AG04450 (cell line): ENCODE measurements at places on chromosomes 3 and 15.

DNA sequence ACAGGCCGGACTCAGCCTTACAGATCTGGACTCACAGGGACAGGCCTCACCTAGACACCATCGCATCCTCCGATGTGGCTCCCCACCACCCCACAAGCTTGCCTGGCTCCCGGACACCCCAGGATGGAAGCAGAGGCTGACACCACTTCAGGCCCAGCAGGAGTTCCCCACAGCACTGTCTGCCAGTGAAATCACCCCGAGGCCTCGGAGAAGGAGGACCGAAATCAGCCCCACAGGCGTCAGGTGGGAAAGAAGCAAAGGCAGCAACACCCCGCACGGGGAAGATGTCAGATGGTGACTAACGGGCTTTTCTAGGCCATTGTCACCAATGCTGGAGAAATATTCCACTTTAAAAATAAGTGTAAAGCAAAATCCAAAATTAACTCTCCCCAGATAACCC lies 18.6 kb downstream of the ADCY5 start:
- no peak for DNase-seq

DNA sequence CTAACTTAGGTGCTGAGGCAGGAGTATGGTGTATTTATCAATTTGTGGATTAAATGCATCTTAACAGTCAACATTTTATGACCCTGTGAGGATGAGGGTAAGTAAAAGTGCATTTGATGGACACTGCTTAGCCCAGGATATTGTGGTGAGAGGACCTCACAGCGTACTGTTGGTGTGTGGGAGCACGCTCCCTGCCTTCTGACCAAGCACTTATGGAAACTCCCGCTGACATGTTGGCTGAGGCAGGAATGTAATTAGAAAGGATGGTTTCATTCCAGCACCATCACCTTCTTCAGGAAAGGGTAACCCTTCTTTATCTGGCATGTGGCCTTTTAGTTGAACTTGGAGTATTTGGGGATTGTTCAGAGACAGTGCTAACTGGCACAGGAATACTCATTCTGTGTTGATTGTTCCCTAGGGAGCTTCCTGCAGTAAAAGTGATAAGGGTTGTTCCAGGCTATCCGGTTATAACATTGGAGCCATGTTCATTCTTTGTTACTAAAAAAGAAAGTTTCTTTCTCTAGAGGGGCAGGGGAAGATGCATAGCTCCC lies 11.7 kb upstream of the FSTL1 start:
- no peak for DNase-seq

DNA sequence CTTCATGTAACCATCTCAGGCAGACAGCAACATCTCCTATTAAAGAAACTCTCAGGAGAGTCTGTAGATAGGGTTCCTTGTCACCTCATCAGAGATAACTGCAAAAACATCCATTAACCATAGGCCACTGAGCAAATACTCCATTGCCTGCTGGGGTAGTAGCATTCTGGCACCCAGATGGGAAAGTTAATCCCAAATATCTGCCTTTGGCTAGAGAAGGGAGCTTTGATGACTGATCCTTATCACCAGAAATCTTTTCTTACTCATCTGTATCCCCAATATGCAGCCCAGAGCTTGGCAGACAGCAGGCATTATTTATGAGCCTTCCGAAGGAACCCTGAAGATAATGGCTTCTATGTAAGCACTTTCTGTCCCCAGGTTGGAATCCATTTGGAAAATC lies 173.1 kb downstream of the MFSD1 start:
- DNase-seq = no peak

- no peak for DNase-seq
Measured at GRCh38 chr3:2420919-2421318, 322.3 kb downstream of the CNTN4 start.

DNA sequence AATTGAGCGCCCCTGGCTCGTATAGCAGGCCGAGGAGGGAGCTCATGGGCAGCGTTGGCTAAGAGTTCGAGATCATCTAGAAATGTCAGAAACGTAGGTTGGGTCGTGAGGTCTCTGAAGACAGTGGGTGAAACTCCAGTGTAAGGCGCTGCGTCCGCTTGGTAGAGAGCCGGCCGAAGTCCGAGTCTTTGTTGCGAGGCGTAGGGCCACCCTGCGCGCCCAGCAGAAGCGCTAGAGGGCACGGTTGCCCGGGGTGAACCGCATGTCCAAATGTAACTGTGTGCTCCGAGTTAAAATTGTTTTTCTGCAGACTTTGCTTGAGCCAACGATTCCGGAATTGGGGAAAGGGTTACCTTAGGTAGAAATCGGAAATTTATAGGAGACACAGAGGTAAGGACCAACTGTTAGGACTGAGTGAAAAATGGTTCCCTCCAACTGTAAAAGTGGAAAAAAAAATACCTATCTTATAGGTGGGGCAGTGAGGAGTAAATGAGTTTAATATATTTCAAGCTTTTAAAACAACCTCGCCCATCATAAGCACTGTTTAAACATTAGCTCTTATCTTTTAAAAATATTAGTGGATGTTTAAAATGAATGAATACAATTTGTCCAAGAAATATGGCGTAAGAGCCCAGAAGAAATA lies 993 bp upstream of the SIAH2 start:
- DNase-seq = no peak

DNA sequence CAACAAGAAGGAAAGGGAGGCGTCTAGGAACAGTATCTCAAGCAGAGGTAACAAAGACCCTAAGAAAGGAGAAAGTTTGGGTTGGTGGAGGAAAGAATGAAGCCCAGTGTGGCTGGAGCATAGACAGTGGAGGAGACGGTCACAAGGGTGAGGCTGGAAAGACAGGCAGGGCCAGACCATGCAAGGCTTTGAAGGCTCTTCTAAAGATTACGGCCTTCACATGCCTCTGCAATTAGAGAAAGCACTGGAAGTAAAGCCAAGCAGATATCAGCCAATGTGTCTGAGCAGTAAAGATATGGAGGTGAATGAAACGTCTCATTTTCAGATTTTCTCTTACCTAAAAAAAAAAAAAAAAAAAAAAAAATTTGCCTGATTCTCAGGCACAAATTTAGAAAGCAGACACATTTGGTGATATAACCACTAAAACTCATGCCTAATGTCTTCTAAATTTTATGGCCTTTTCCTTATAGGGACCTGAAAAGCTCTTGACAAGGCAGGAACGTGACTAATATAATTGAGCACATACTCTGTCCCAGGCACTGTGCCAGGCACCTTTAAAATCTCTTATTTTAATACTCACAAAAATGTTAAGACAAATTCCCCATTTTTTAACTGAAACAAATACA lies 184.1 kb downstream of the MECOM start:
- no peak for DNase-seq

GRCh38 chr3:170528726-170529125 lies 57.1 kb downstream of the SLC7A14 start:
- DNase-seq = no peak

GRCh38 chr3:66949898-66950297 lies 48.2 kb upstream of the KBTBD8 start:
- no peak for DNase-seq

- no peak for DNase-seq
Measured at GRCh38 chr3:32325927-32326326, 65.7 kb upstream of the CMTM7 start.

DNA sequence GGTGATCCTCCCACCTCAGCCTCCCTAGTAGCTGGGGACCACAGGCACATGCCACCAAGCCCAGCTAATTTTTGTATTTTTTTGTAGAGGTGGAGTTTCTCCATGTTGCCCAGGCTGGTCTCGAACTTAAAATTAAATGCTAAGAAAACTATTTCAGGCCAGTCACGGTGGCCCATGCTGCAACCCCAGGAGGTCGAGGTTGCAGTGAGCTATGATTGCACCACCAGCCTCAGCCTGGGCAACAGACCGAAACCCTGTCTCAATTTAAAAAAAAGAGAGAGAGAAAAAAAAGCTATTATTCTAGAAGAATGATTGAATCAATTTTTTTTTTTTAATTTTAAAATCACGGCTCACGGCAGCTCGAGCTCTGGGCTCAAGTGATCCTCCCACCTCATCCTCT lies 4.7 kb downstream of the SLC51A start:
- no peak for DNase-seq

- DNase-seq = no peak
Measured at GRCh38 chr3:135917076-135917475, 48.5 kb upstream of the PPP2R3A start.

DNA sequence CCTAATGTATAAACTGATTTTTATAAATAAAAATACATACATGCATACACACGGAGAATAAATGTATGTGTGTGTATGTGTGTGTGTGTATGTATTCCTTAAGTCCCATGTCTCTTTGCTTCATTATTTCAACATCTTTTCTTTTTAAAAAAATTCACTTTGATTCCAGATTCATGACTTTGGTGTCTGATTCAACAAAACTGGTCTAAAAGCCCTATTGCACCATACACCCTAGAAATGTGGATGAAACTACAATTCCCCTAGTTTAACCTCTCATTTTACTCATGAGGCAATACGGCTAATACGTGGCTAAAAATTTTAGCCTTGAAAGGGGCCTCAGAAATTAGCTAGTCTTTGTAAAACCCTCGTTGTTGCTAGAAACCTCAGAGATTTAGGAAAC lies 228.1 kb downstream of the ADAMTS9 start:
- DNase-seq = no peak

- no peak for DNase-seq
Measured at GRCh38 chr15:47622055-47622454, 95.2 kb upstream of the SEMA6D start.

DNA sequence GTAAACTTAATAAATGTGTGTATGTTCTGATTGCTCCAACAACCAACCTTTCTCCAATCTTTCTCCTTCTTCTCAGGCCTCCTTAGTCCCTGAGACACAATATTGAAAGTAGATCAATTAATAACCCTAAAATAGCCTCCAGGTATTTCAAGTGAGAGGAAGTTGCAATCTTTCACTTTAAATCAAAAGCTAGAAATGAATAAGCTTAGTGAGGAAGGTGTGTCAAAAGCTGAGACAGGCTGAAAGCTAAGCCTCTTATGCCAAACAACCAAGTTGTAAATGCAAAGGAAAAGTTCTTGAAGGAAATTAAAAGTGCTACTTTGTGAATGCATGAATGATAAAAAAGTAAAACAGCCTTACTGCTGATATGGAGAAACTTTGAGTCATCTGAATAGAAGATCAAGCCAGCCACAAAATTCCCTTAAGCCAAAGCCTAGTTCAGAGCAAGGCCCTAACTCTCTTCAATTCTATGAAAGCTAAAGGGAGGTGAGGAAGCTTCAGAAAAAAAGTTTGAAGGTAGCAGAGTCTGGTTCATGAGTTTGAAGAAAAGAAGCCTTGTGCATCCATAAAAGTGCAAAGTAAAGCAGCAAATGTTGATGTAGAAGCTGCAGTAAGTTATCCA lies 38.6 kb downstream of the CCDC80 start:
- no peak for DNase-seq

DNA sequence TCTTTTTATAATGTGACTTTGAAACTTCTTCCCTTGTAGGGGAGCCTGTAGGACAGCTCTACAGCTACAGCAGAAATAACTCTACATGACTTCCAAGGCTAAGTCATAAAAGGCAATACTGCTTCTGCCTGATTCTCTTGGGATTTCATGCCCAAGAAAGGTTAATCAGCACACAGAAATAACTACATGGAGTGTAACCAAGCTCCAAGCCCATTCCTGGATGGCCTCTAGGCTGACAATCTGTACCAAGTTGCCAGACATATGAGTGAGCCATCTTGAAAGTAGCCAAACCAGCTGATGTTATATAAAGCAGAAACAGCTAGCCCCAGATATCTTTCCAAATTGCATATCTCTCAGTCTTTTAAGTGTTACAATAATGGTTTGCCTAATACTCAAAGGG lies 75.8 kb upstream of the OSTN start:
- DNase-seq = no peak

GRCh38 chr3:59688636-59689035 lies 638.8 kb upstream of the CFAP20DC start:
- DNase-seq = no peak

- DNase-seq = no peak
Measured at GRCh38 chr3:134624537-134625287, 26.1 kb downstream of the KY start.

GRCh38 chr15:92687746-92688145 lies 32.2 kb upstream of the FAM174B start:
- no peak for DNase-seq

GRCh38 chr15:30930422-30930821 lies 26.7 kb downstream of the FAN1 start:
- no peak for DNase-seq

DNA sequence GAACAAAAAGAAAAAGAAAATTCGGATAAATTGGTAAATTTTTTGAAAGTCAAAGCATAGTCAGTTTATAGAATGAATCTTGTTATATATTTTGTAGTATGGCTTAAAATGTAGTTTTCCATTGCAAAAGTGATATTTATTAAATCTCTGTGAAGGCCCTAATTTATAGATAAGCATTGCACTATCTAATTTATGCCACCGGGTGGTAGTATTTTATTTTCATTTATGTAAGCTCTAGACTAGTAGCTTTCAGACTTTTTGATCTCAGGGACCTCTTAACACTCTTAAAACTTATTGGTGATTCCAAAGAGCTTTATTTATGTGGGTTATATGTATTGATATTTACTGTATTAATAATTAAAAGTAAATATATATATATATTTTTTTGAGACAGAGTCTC lies 133.9 kb upstream of the LRRFIP2 start:
- DNase-seq = no peak

DNA sequence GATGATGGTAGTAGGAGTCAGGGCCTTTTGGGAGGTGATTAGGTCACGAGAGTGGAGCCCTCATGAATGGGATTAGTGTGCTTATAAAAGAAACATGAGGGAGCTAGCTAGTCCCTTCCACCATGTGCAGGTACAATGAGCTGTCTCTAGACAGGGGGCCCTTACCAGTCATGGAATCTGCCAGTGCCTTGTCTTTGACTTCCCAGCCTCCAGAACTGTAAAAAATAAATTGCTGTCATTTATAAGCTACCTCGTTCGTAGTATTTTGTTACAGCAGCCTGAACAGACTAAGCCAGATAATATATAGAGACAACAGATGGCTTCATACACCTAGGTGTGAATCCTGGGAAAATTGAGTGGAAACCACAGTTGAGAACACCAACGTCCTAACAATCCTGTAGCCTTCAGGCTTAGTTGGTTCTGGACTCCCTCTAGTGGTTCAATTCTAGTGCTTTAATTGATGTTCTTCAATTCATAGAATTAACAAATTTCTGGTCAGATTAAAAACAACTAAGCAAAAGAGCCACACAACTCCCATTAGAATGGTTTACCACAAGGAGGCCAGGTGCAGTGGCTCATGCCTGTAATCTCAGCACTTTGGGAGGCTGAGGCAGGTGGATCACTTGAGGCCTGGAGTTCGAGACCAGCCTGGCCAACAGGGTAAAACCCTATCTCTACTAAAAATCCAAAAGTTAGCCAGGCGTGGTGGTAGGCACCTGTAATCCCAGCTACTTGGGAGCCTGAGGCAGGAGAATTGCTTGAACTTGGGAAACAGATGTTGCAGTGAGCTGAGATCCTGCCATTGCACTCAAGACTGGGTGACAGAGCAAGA lies 21.3 kb upstream of the GATM start:
- DNase-seq = no peak

GRCh38 chr3:60650171-60650570 lies 601.1 kb downstream of the FHIT start:
- no peak for DNase-seq

- no peak for DNase-seq
Measured at GRCh38 chr3:194285024-194285849, 65.9 kb downstream of the CPN2 start.

GRCh38 chr3:129413687-129414506 lies 14.5 kb downstream of the EFCAB12 start:
- DNase-seq = peak; percentile 88
